ENCODE measurements at places on chromosomes 3 and 15. TPM values are rescaled to one million over a fixed set of nuclear protein-coding genes. Genes with fewer than 3 reads are reported as not detected.

- no peak for DNase-seq
Observed at GRCh38 chr3:42647821-42648459, 5.6 kb upstream of the ZBTB47 start.

DNA sequence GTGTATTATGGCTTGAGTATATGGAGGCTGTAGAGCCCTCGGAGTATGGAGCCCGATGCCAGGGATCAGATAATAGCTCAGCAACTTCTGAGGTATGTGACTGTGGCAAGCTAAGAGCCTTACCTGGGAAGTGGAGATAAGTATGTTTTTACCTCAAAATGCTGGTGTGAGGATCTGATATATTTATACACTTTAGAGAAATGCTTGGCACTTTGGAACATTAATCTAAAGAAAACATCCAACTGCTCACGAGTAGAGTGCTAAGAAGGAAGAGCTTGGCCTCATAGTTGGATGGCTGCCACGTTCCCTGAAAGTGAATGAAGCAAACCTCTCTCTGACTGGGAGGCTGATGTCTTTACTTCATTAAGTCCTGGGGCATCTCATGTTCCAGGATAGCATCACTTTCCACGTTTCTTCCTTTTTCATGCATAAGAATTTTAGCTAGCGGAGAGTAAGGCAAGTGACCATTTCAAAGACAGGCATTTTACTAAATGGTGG, 58.9 kb upstream of the GOLGA8J start:
- no peak for DNase-seq

- DNase-seq: no peak
Observed at GRCh38 chr3:195031574-195032003, 239.4 kb downstream of the XXYLT1 start.

Gene SPESP1
- total RNA-seq: 2.0 TPM

Gene LYZL4
- not detected for total RNA-seq

DNA sequence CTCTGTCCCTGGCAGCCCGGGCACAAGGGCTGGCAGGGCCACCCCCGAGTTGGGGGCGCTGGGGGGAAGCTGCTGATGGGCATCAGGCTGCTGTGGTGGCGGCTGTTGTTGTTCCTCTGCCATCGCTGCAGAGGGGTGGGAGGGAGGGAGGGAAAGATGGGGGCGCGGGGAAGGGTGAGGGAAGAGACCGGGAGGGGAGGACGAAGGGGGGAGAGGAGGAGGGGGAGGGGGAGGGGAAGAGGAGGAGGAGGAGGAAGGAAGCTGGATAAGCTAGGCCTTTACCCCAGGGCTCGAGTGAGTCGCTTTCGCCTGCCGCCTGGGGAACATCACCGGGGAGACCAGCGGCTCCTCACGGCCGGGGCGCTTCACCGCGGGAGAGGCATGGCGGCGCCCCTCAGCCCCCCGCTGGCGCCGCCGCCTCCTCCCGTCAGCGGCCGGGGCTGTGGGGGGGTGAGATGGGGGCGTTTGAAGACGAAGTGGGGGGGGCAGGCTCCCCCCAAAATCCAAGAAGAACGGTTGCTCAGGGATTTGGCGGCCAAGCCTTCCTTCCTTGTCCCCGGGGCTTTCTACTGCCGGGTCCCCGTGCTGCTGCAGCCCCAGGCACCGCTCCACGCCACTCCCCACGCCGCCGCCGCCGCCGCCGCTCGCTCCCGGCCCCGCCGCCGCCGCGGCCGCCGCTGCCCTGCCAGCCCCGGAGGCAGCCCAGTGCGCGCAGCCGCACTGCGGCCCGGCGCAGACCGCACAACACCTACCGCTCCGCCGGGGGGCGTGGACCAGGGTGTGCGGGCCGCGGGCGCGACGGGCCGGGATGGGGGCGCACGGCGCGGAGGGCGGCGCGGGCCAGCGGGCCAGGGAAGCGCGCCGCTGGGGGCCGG, at the start of gene RFX7:
Gene RFX7, minus strand, starts transcription at position 717 of the 875 bp plus-strand sequence. Its CDS starts 594 bp downstream, at position 123.
- DNase-seq: peak; percentile 91

Gene SYNM
- 184 TPM for total RNA-seq
